Thyroid gland (tissue), 4 donors: ENCODE measurements at places on chromosomes 4 and X. TPM values are rescaled to one million over a fixed set of nuclear protein-coding genes. Genes with fewer than 3 reads are reported as not detected.

GRCh38 chr4:5980436-5981155, 37.6 kb downstream of the C4orf50 start:
- no peaks in the 10 kb centered on the region for H3K36me3 ChIP-seq
- H3K27me3 ChIP-seq: peaks cover 4% of the 10 kb centered on the region
- H3K27ac ChIP-seq: no peak overlapping the region
- H3K4me3 ChIP-seq: no peak overlapping the region
- DNase-seq: no peak

Gene CFAP47
- 5.3 TPM for total RNA-seq

Gene PCDH10
- 0.56 TPM for total RNA-seq

Gene TMEM47
- 28.5 TPM for total RNA-seq

Gene PLP2
- 14.5 TPM for total RNA-seq
